ENCODE measurements at places on chromosomes 1 and 21. TPM values are rescaled to one million over a fixed set of nuclear protein-coding genes. Genes with fewer than 3 reads are reported as not detected.

The GBP2 gene
- total RNA-seq, result 2.2 TPM

The CENPF gene
- total RNA-seq, result 135 TPM

The AMY1A gene
- not detected for total RNA-seq

The FCRL2 gene
- total RNA-seq, result not detected

DNA sequence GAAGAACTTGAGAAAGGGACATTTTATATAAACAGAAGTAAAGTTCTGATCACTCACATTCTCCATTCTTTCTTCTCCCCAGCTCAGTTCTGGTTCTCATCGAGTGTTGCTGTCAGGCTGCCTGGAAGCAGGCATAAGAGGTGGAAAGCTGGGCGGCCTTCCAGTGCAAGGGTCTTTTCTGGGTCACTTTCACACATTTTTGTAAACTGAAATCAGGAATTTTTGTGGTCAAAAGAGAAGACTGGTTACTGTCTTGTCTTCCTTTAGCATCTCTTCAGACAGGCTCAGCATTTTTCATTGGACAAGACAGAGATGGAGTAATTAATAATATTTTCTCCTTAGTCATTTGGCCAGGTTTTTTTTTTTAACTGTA is 93.7 kb downstream of the CTH start:
- no peak for DNase-seq

DNA sequence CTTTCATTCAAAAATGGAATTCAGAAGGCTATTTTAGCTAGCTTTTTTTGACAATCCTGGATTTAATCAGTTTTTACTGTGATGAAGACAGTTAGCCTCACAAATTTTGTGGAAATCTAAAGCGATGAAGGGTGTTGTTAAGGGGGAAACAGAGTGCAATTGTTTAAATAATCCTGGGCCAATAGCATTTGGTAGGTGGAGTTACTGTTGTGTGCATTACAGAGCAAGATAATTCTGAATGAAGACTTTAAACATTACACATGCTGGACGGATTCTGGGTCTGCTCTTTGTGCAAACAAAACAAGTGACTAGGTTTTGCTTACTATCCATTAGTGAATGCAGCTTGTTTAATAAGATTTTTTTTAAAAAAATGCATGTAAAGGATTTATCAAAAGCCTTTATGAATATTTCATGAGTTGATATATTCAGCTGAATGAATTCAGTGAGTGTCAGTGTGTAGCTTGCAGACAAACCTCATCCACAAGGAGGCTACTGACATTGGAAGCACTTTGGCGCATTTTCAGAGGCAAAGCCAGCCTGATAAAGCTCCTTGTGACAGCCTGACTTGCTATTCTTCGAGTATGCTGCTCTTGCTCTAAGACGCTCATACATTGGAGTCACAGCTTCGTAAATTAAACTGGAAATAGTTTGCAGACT is 199.6 kb downstream of the PDE4B start:
- no peak for DNase-seq

GRCh38 chr21:45391743-45392572 is 13.0 kb upstream of the COL18A1 start:
- DNase-seq, result no peak

DNA sequence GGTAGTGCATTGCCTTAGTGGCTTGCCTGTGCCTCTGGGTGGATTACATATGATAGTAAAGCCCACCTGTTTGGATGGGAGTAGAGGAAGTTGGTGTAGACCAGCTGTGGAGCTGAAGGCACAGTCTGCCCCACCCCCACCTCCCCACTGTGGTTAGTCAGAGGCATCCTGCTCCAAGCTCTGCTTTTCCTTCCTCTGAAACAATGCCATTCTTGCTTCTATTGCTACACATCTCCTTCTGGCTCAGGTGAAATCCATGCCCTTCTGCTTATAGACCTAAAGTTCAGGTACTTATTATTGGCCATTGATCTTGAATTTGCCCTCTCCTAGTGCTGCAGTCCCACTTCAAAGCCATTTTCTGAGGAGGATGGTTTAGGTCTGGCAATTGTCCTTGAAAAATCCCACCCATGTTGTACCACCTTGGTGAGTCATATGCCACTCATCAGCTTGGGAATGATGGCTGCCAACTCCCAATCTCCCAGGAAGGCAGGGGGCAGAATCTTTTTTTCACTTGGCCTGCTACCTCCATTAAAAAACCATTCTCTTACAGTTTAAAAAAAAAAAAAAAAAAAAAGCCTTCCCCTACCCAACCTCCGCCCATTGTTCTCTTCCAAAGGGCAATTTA is 6.7 kb upstream of the TXLNA start:
- peak; percentile 68 for DNase-seq

GRCh38 chr1:243256590-243256989 is 749 bp downstream of the SDCCAG8 start:
- DNase-seq, result no peak

DNA sequence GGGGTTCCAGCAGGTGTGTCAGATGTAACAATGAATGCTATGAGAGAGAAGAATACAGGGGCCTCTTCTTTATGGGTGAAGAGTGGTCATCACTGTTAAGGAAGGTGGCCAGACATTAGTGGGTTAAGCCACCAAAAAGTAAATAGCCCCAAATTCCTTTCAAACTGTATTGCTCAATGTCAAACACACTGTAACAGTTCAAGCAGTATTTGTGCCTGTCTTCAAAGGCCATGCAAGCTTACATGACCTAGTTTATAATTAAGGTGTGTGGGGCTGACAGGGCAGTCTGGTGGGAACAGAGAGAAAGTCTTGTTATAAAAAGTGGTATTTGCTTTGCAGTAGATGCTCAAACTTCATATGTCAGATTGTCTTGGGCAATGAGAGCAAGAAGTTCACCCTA is 18.5 kb downstream of the CHIT1 start:
- DNase-seq, result no peak

DNA sequence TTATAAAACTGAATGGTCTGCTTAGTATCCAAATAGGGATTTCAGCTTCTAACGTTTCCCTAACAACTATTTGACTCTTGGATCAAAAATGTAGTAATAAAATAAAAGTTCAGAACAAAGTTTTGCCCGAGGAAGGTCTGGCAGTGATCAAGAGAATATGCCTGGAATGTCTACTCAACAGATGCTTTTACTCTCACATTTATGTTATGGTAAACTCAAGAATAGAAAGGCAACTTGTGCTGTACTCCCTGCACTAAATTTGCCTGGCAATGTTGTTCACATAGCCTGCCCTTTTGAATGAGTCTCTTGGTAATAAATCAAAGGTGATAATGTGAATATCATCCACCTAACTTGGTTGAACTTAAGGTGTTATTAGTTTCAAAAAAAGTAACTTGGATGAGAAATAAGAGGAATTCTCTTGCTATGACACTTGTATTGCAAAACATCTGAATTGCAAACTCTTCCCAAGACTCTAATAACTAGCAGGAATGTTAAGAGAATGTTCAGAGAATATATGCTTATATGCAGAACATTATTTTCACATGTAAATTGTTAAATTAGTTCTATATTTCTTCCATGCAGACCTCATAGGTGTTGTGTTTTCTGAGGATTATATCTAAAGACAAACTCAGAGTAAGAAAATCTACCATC is 215.8 kb downstream of the COL24A1 start:
- no peak for DNase-seq

DNA sequence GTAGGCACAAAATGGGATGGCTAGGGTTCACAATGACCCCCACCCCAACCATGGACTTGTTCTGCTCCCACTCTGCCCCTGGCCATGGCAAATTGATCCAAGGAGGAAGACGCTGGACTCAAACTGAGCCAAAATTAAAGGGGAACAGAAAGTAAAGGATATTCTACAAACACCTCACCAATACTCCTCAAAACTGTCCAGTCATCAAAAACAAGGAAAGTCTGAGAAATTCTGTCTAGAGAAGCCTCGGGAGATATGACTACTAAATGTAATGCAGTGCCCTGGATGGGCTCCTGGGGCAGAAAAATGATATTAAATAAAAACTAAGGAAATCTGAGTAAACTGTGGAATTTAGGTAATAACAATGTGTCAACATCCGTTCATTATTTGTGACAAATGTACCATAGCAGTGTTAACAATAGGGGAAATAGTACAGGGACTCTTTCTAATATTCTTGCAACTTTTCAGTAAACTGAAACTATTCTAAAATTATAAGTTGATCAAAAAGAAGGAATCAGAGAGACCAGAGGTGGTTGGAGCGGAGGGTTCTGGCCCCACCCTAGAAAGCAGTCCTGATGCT is 45.0 kb downstream of the MIS18A start:
- no peak for DNase-seq

DNA sequence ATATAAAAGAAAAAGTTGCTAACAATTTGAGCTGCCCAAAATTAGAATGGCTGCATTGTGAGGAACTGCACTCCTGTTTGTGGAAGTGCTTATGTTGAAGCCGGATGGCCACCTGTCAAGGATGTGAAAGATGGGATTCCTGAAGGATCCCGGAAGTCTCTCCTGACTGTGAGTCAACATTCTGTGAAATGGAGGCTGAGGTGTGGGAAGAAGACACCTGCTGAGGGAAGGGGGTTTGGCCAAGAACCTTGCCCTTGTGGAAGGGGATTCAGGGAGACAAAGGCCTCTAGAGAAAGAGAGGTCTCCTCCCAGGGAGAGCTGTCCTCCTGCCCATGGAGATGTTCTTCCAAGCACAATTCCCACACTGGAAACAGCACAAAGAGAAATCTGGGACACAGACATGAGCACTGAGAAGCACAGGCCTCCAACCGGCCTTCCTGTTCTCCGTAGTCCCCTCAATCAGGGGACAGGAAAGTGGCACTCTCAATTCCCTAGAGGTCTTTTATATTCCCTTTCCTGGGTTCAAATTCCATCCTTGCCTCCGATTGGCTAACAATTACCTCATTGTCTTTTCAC is 70.5 kb downstream of the CD2 start:
- no peak for DNase-seq

DNA sequence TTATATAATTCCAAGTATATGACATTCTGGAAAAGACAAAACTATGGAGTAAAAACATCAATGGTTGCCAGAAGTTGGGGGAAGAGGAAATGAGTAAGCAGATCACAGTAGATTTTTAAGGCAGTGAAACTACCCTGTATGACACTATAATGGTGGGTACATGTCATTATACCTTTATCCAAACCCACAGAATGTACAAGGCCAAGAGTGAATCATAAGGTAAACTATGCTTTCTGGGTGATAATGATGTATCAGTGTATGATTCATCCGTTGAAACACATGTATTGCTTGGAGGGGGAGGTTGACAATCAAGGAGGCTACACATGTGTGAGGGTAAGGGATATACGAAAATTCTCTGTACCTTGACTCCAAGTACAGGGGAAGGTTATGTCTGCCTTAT is 862.7 kb downstream of the PLA2G4A start:
- peak; percentile 98 for DNase-seq

- DNase-seq, result no peak
These were observed 88.8 kb downstream of the RGL1 start for GRCh38 chr1:183893561-183894289.

GRCh38 chr1:225329041-225329440 is 98.8 kb downstream of the LBR start:
- peak; percentile 48 for DNase-seq

Measured in MCF 10A (cell line).